ENCODE measurements at places on chromosomes 7 and 10. TPM values are rescaled to one million over a fixed set of nuclear protein-coding genes. Genes with fewer than 3 reads are reported as not detected.

Gene SLC16A12
- 0.14 TPM for total RNA-seq

Gene SPDYE2B
- total RNA-seq: not detected

Gene GCK
- 0.34 TPM for total RNA-seq

Gene MINDY4
- 3.5 TPM for total RNA-seq

Gene TMEM225B
- 1.4 TPM for total RNA-seq

Gene ODAD2
- 0.28 TPM for total RNA-seq
